Dorsolateral prefrontal cortex (tissue), 122 donors: ENCODE measurements at places on chromosomes 12 and 14.

GRCh38 chr12:104249898-104250297, 34.3 kb downstream of the TXNRD1 start:
- no peak for DNase-seq

DNA sequence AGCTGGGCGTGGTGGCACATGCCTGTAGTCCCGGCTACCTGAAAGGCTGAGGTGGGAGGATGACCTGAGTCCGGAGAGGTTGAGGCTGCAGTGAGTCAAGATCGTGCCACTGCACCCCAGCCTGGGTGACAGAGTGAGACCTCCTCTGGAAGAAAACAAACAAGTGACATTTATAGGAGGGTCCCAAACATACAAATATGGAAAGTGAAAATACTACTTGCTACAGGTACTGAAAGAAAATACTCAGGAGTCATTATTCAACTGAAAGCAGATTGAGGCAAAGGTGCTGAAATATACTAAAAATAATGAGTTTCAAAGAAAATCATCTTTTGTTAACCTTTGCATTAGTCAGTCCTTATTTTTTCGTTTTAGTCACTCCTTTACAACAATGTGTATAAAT, 53.5 kb downstream of the ETV6 start:
- no peak for DNase-seq

DNA sequence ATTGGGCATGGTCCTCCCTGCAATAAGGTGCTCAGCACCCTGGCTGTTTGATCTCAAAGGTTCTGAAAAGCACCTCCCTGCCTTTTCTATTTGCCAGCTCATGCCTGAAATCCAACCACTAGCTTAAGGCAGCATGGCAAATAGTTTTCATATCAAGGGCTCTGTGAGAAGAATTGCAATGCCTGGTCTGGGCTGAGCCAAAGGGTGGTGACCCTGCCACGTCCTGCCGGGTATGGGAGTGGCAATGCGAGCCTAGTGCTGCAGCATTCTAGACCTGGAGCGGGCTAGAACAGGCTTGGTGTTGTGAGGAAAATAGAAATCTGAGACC, 2.3 kb upstream of the SCNN1A start:
- no peak for DNase-seq

DNA sequence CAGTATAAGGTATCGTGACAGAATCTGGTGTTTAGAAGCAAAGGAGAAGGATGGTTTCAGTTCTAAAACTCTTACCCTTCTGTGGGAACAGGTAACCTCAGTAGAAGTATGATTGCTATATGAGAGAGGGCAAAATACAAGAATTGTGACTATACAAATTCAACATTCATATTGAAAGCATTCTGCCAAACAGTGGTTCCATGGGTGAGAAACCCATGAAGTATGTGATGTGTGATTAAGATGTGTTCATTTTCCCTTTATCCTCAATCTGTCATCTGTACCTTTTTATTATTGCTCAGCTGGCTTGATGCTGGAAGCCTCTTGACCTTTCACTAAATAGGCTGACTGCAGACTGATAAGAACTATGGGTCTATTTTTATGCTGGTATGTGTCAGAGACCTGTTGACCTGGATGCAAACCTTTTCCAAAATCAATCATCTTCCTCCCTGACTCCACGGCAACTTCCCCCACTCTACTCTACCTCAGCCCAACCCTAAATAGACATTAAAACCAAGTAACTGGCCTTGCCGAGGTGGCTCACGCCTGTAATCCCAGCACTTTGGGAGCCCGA, 109.6 kb downstream of the STXBP6 start:
- no peak for DNase-seq

DNA sequence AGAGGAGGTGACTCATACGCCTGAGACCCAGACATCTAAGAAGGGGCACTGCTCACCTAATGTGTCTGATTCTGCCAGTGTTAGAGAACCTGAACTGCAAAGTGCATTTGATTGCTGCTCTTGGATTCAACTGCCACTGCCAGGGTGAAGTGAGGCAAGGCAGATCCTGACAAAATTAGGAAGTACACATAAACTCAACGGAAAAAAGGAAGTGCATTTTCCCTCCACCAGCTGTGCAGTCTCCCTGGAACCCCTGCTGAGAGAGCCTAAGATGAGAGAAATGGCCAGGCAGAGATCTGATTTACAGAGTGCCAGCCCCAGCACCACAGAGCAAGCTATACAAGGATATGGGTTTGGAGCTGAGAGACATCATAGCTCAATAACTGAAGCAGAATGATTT, 215.3 kb downstream of the SEC23A start:
- DNase-seq: no peak

GRCh38 chr12:90112666-90113065, 404.0 kb upstream of the ATP2B1 start:
- no peak for DNase-seq

GRCh38 chr14:96481731-96482314, 20.4 kb upstream of the PAPOLA start:
- no peak for DNase-seq

GRCh38 chr12:15050659-15051058, 77.8 kb downstream of the PDE6H start:
- no peak for DNase-seq

DNA sequence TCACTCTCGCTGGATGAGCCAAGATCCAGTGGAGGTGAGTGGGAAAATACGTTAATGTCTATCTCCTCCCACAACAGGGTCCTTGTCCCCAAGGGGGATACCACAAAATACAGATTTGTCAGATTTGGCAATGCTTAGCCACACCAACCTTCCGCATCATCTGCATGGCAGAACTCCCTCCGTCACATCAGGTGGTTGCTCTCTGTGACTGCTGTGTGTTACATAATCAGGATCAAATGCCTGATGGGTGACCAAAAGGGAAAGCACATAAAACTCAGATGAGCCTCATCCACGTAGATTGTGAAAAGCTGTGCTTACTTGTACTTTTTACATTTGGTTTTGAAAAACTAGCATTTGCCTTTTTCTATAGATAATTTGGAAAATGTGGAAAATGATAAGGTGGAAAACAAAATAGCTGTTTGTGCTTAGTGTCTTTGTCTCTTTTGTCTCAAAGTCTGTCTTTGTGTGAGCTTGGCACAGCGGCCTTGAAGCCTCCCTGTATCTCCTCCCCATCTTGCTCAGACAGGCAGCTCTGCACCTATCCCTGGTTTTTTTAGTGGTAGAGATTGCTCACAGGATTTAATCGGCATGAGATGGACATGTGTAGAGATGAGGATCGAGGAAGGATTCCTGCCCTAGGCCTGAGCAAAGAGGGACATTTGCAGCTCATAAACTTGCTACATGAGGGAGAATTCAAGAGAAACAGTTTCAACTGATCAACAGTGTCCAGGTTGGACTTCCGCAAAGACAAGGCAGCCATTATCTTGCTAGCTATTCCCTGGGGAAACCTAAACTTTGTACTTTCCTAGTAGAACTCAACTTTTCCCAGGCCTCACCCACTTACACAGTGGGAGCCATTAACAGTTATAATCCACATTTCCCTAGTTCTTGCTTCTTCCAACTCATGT, 3.6 kb upstream of the FGF6 start:
- DNase-seq: no peak

GRCh38 chr14:100573002-100573756, 14.0 kb downstream of the BEGAIN start:
- no peak for DNase-seq

GRCh38 chr12:43653917-43654316, 101.9 kb upstream of the ADAMTS20 start:
- no peak for DNase-seq
